Activated T-cell treated with anti-CD3 and anti-CD28 coated beads, Interleukin-2, amount 50 U/mL, for 72 hours (primary cell): ENCODE measurements at places on chromosomes 6 and 20.

GRCh38 chr6:145763742-145764141 lies 28.4 kb upstream of the EPM2A start:
- no peak for DNase-seq
- no peak overlapping the region for H3K27ac ChIP-seq
- H3K4me1 ChIP-seq: no peaks in the 10 kb centered on the region
- no peak overlapping the region for H3K4me3 ChIP-seq

- H3K36me3 ChIP-seq: no peaks in the 10 kb centered on the region
- no peak overlapping the region for H3K27ac ChIP-seq
- no peaks in the 10 kb centered on the region for H3K4me1 ChIP-seq
- H3K4me3 ChIP-seq: no peak overlapping the region
Observed at GRCh38 chr6:159654483-159655098, 38.5 kb downstream of the SOD2 start.

DNA sequence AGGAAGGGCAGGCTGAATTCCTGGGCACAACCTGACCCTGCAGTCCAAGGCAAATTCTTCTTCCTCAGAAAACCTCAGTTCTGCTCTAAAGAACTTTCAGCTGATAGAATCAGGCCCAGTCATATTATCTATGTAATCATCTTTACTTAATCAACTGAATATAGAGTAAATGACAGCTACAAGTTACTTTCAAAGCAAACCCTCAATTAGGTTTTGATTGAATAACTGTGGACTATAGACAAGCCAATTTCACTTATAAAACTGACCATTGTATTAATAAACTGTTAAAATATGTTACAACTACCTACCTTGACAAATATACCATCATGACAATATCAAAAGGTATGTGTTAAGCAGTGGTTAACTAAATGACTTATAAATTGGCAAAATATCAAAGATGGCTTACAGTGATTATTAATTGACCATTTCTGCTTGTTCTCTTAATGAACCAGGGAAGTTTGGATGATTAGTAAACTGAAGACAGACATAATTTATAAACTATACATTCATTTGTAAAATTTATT lies 46.1 kb upstream of the ADGRF5 start:
- H3K36me3 ChIP-seq: no peaks in the 10 kb centered on the region
- H3K27ac ChIP-seq: no peak overlapping the region
- no peak for DNase-seq
- H3K27me3 ChIP-seq: peaks cover 13% of the 10 kb centered on the region

DNA sequence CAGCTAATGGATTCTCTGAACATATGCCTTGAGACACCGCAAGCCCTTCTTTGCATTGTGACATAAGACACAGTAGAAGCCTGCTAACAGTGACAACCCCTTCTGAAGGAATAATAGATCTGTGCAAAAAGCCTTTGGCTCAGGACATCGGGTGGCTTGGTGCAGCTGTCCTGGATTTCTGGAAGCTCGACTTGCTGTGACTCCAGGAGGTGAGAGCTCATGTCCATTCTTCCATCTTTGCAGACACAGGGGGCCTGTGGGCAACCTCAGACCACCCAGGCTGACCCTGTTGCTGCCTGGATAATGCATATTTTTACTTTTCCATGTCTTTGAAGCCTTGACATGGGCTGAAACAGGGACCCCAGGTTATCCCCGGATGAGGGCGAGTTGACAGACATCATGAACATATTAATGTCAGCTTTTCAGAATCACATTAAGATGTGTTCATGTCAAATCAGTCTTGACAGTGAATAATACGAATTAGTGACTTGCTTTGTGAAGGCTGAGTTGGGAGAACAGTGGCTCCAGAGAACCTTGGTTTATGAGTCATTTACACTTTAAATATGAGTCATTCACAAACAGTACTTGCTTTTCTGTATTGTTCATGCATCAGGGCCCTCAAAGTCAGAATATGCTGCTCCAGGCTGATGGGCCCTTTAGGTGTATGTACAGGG lies 66.8 kb upstream of the IYD start:
- H3K4me1 ChIP-seq: peaks cover 11% of the 10 kb centered on the region
- H3K27ac ChIP-seq: no peak overlapping the region
- peaks cover 47% of the 10 kb centered on the region for H3K27me3 ChIP-seq
- H3K36me3 ChIP-seq: peaks cover 5% of the 10 kb centered on the region
- DNase-seq: peak; percentile 47
- H3K4me3 ChIP-seq: peak overlapping the region; percentile 53

DNA sequence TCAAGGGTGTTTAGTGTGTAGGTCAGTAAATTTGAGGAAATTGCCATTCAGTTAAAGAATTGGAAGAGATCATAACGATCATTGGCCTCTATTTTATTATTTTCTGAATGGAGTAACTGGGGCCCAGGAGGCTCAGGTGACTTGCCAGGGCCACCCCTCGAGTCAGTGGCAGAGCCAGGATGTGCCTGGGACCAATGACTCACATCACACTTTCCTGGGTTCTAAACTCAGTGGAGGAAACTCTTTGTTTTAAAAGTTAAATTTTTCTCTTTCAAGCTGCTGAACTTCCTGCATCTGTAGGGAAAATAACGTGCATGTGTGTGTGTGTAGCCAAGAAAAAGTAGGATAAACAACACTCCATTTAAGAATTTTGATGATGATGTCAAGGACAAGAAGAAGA lies 135.5 kb downstream of the MYLK4 start:
- no peaks in the 10 kb centered on the region for H3K4me1 ChIP-seq
- no peak overlapping the region for H3K27ac ChIP-seq

- H3K27ac ChIP-seq: peak overlapping the region; percentile 58
- peaks cover 56% of the 10 kb centered on the region for H3K4me1 ChIP-seq
- H3K27me3 ChIP-seq: no peaks in the 10 kb centered on the region
Observed at GRCh38 chr6:37256692-37257319, 766 bp upstream of the TBC1D22B start.

DNA sequence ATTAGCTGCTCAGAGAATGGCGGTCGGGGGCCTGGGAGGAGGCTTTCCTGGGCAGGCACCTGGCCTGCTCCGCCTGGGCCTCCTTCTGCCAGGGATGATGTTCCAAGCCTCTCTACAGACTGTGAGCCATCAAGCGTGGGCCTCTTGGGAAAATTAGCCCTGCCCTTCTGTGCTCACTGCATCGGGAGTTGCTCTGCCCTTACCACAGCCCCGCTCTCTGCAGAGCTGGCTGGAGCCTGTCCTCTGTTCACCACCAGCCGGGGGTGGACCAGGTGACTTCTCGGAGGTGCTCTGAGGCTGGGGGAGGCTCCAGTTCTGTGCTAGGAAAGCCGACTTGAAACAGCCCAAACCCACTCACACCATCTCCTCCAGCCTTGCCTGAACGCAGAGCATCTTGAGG lies 24.2 kb downstream of the MDGA1 start:
- no peak overlapping the region for H3K27ac ChIP-seq
- no peaks in the 10 kb centered on the region for H3K4me1 ChIP-seq
- no peak overlapping the region for H3K4me3 ChIP-seq
- H3K36me3 ChIP-seq: no peaks in the 10 kb centered on the region
- DNase-seq: no peak

DNA sequence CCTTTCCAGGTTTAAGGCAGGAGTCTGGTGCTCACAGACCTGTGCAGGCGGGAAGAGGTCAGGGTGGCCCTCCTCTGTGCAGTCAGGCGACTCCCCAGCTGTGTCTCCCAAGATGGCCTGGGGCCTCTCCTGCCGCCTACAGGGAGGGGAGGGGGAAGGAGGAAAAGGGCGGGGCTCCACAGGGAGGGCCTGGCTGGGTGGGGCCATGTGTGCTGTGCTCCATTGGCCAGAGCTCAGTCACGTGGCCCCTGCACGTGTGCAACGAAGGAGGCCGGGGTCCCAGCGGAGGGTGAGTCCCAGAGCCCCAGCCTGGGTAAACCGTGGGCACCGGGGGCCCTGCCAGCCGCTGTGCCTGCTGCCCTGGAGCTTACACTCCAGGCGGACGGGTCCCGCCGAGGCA lies 211.6 kb downstream of the ZDHHC14 start:
- H3K27me3 ChIP-seq: no peaks in the 10 kb centered on the region
- H3K4me1 ChIP-seq: no peaks in the 10 kb centered on the region
- H3K4me3 ChIP-seq: no peak overlapping the region
- H3K27ac ChIP-seq: no peak overlapping the region

- no peak for DNase-seq
- H3K27me3 ChIP-seq: peaks cover 24% of the 10 kb centered on the region
- no peaks in the 10 kb centered on the region for H3K36me3 ChIP-seq
- no peak overlapping the region for H3K27ac ChIP-seq
- H3K4me1 ChIP-seq: no peaks in the 10 kb centered on the region
- H3K4me3 ChIP-seq: no peak overlapping the region
Observed at GRCh38 chr20:57030611-57031600, 235.5 kb downstream of the BMP7 start.

DNA sequence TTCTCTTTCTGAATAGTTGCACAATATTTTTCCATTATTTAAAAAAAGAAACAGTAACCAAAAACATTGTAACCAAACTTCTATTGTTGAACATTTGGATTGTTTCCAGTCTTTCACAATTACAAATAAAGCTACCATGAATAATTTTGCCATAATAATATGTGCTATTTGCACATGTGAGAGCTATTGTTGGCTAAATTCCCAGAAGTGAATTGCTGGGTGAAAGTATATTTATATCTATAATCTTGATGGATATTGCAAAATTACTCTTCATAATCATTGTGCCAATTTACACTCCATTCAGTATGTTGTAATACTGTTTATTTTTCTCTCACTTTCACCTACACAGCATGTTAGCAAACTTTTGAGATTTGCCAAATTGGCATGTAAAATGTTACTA lies 36.6 kb upstream of the SLC22A16 start:
- no peak for DNase-seq
- H3K4me3 ChIP-seq: no peak overlapping the region
- H3K27ac ChIP-seq: no peak overlapping the region
- no peaks in the 10 kb centered on the region for H3K36me3 ChIP-seq

DNA sequence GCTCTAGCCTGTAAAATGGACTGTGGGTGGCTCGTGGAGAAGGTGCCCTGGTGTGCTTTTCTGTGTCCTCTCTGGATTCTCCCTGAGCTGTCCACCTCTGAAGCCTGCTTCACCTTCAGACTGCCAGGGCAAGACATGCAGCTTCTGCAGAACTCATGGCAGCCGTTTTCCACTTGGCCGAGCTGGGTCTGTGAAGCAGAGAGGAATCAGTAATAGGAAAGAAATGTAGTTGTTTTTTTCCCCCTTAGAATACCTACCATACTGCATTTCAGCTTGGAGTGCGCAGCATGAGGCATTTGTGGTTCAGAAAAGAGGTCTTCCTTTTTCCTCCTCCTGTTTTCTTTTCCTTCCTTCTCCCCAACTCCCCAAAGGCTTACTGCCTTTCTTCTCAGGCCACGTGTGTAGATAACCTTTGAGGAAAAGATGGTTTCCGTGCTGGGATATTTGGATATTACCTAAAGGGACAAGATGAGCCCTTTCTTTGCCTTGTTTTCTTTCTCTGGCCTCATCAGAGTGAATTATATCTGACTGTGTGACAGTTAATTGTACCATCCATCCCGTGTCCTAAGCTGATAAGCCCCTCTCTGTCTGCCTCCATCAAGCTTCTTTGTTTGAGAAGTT lies 39.4 kb downstream of the RREB1 start:
- DNase-seq: no peak
- no peaks in the 10 kb centered on the region for H3K27me3 ChIP-seq
- H3K27ac ChIP-seq: peak overlapping the region; percentile 77
- peak overlapping the region; percentile 86 for H3K4me3 ChIP-seq

DNA sequence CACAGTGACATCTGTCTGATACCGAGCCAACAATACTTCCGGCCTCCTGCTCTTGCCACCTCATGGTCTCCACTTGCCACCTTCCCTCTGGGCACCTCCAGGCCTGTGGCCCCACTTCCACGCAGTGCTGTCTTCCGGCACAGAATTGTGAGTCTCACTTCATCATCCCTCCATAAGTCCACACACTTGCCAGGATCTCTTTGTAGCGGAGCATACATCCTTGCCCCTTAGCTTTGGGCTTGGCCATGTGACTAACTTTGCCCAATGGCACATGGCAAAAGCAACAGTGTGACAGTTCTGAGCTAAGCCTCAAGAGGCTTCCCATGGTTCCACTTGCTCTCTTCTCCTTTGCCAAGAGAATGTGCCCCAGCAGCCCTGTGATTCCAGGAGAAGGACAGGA lies 4.5 kb upstream of the C20orf202 start:
- H3K4me1 ChIP-seq: peaks cover 9% of the 10 kb centered on the region
- H3K27ac ChIP-seq: no peak overlapping the region
- no peaks in the 10 kb centered on the region for H3K36me3 ChIP-seq

- peak overlapping the region; percentile 68 for H3K4me3 ChIP-seq
- peaks cover 8% of the 10 kb centered on the region for H3K27me3 ChIP-seq
- peak; percentile 52 for DNase-seq
- peaks cover 13% of the 10 kb centered on the region for H3K36me3 ChIP-seq
- peaks cover 17% of the 10 kb centered on the region for H3K4me1 ChIP-seq
- H3K27ac ChIP-seq: no peak overlapping the region
Observed at GRCh38 chr6:169529931-169530751, 171.7 kb downstream of the WDR27 start.

- peaks cover 17% of the 10 kb centered on the region for H3K4me1 ChIP-seq
- peak overlapping the region; percentile 57 for H3K27ac ChIP-seq
- peak overlapping the region; percentile 11 for H3K4me3 ChIP-seq
- DNase-seq: peak; percentile 81
- no peaks in the 10 kb centered on the region for H3K36me3 ChIP-seq
Observed at GRCh38 chr20:50844430-50845100, 49.7 kb downstream of the BCAS4 start.

GRCh38 chr20:60977901-60978300 lies 274.2 kb upstream of the CDH4 start:
- H3K4me1 ChIP-seq: no peaks in the 10 kb centered on the region
- no peak for DNase-seq
- no peak overlapping the region for H3K27ac ChIP-seq
- H3K27me3 ChIP-seq: no peaks in the 10 kb centered on the region

- DNase-seq: no peak
- H3K4me3 ChIP-seq: no peak overlapping the region
- H3K36me3 ChIP-seq: no peaks in the 10 kb centered on the region
- H3K27ac ChIP-seq: no peak overlapping the region
- H3K27me3 ChIP-seq: peaks cover 70% of the 10 kb centered on the region
- H3K4me1 ChIP-seq: peaks cover 20% of the 10 kb centered on the region
Observed at GRCh38 chr6:18497006-18497405, 109.9 kb downstream of the RNF144B start.

- no peaks in the 10 kb centered on the region for H3K27me3 ChIP-seq
- H3K27ac ChIP-seq: no peak overlapping the region
- no peaks in the 10 kb centered on the region for H3K36me3 ChIP-seq
Observed at GRCh38 chr6:54633601-54634000, 213.0 kb upstream of the FAM83B start.

GRCh38 chr6:105669232-105669631 lies 266.4 kb upstream of the PREP start:
- no peak overlapping the region for H3K27ac ChIP-seq
- H3K27me3 ChIP-seq: peaks cover 32% of the 10 kb centered on the region
- H3K4me1 ChIP-seq: peaks cover 11% of the 10 kb centered on the region
- DNase-seq: no peak

GRCh38 chr20:35121186-35121585 lies 25.9 kb downstream of the EDEM2 start:
- H3K4me1 ChIP-seq: peaks cover 14% of the 10 kb centered on the region
- no peaks in the 10 kb centered on the region for H3K27me3 ChIP-seq
- peaks cover 6% of the 10 kb centered on the region for H3K36me3 ChIP-seq
- H3K27ac ChIP-seq: no peak overlapping the region

DNA sequence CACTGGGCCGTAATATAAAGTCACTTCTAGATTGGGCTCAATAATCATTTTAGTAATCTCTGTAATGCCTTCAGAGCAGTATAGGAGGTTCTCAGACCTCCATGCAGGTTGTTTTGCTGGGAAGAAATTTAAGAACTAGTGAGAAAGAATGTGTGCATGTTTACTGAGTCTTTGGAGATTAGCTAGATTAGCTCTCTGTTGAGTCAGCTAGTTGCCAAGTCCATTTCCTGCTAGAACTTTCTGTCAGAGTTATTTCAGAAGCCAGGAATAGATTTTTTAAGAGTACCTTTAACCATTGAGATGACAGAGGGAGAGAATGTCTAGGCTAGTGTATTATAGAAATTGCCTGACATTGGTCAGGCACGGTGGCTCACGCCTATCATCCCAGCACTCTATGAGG lies 33.3 kb downstream of the ORC3 start:
- H3K36me3 ChIP-seq: no peaks in the 10 kb centered on the region
- DNase-seq: no peak
- no peak overlapping the region for H3K4me3 ChIP-seq
- no peaks in the 10 kb centered on the region for H3K27me3 ChIP-seq
- peaks cover 5% of the 10 kb centered on the region for H3K4me1 ChIP-seq
